Activated gamma-delta T cell treated with Interleukin-2 at 50 U/mL for 16 hours (primary cell): ENCODE measurements at places on chromosomes 12 and 14.

- no peak for DNase-seq
Measured at GRCh38 chr14:26856876-26857518, 259.2 kb upstream of the NOVA1 start.

- no peak for DNase-seq
Measured at GRCh38 chr12:66537876-66538275, 141.0 kb downstream of the GRIP1 start.

DNA sequence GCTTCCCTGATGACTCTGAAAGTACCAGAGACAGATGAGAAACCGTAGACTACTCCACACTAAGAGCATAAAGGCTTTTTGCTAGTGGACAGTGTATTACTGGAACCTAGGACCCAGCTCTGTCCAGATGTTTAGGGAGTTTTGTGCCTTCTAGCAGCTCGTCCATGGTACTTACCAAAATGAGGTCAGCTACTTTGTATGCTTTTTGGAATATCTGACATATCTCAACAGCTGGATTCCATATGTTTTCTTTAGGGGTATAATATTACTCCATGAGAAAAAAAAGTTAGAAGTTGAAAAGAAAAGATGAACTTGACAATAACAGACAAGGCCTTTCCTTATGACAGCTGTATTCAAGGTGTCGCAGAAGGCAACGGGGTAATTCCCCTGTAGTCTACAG, 32.1 kb upstream of the FRMD6 start:
- DNase-seq = no peak

GRCh38 chr12:955939-956338, 6.4 kb upstream of the RAD52 start:
- no peak for DNase-seq

- no peak for DNase-seq
Measured at GRCh38 chr12:124588751-124589267, 21.4 kb upstream of the NCOR2 start.

- no peak for DNase-seq
Measured at GRCh38 chr12:38898001-38898684, 7.2 kb downstream of the CPNE8 start.

GRCh38 chr14:40847480-40847879, 759.2 kb upstream of the LRFN5 start:
- no peak for DNase-seq

GRCh38 chr12:111164833-111165525, 203.9 kb downstream of the PHETA1 start:
- DNase-seq = no peak
